Dermis microvascular lymphatic vessel endothelial cell (primary cell): ENCODE measurements at places on chromosomes 5 and 9. TPM values are rescaled to one million over a fixed set of nuclear protein-coding genes. Genes with fewer than 3 reads are reported as not detected.

HTR1A gene
- not detected in 2 replicates for total RNA-seq

HK3 gene
- not detected in 2 replicates for total RNA-seq

IL9 gene
- not detected in 2 replicates for total RNA-seq

ARHGEF39 gene
- 0.51 and 1.0 TPM in 2 replicates for total RNA-seq

PCDHA9 gene
- under 0.01 TPM in 2 replicates for total RNA-seq

SPEF2 gene
- 0.13 and 0.76 TPM in 2 replicates for total RNA-seq

PDCD1LG2 gene
- 0.51 and 0.77 TPM in 2 replicates for total RNA-seq
